Ammon's horn (tissue), 1 donor: ENCODE measurements at places on chromosomes 2 and 18.

GRCh38 chr18:74142252-74142651 is 5.4 kb downstream of the FBXO15 start:
- no peak for DNase-seq

DNA sequence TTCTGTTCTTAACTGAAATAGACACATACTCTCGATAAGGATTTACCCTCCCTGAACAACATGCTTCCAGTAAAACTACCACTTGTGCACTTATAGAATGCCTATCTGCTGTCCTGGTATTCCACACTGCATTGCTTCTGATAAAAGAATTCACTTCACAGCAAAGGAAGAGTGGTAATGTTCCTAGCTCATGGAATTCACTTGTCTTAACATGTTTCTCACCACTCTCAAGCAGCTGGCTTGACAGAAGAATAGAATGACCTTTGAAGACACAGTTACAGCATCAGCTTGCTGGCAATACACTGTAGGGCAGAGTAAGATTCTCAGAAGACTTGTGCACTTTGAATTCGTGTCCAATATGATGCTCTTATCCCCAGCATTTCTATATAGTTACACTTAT is 524.1 kb upstream of the CNTNAP5 start:
- no peak for DNase-seq

- no peak for DNase-seq
These were observed 44.2 kb upstream of the SLC39A10 start for GRCh38 chr2:195612611-195613495.

GRCh38 chr2:56505885-56506284 is 322.1 kb downstream of the CCDC85A start:
- DNase-seq: no peak

DNA sequence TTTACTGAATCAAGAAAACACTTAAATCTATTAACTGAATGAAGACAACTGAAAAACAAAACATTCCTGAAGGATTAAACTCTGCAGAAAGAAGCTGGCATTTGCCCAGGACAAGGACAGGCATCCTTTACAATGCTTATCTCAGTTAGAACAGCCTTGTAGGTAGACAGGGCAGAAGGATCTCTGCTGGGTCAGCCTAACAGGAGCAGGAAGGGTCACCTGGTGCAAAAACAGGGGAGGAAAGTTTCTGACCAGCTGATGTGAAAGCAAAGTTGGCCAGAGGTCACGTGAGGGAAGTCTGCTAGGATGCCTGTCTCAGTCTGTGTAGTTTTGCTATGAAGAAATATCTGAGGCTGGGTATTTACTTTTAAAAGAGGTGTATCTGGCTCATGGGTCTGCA is 348.6 kb downstream of the ANAPC1 start:
- DNase-seq: no peak

- DNase-seq: no peak
These were observed 9.6 kb downstream of the HOXD8 start for GRCh38 chr2:176138923-176139660.

DNA sequence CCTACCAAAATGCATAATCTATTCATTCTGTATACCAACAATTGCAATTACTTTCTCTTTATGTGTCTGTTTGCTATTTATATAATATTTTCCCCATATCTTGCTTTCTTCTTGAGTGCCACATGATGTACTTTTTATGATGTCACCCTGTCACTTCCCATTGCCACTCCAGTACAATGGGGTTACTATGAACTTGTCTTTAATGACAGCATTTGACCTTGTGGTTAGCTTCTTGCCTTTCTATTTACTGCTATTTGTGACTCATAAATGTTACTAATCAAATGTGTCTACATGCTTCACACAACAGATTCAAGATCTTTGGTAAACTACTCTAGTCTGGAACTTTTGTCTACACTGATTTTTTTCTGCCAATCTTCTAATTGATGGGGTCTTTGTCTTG is 486.3 kb downstream of the NR4A2 start:
- DNase-seq: no peak

DNA sequence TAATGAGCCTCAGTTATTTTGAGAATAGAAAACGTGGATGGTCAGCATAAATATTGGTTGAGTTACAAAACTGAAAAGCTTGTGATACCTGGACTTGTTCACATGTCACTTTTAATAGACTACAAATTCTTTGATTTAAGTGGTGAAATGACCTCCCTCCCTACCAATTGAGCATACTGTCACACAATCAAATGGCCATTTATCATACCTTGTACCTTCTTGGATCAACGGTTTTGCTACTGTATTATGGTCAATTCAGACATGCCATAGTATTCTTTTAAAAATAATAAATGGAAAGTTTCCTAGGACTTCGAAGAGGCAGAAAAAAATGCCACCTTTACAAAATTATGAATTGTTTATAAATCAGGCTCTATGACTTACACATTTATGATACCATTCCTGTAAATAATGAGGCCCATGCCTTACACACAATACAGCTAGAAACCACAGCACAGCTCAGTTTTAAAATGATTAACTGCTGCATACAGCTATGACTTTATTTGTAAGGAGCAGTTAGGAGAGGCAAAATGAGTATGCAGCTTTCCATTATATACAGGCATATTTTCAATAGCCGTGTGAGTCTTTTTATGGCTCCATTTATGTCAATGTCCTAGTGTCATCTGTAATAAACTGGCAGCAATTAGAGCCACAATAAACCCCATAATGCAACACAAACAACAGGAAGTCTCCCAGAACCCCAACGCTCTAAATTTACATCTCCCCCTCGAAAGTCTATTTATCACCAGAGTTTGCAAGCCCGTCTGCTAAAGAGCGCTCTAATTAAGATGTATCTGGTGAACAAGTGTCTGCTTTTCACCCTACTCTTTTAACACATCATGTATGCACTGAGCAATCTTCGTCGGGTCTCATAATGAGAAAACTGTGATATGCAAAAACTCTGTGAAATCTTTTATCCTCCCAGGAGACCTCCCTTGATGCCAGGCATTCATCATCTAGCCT is 176.1 kb downstream of the ZNF521 start:
- no peak for DNase-seq

DNA sequence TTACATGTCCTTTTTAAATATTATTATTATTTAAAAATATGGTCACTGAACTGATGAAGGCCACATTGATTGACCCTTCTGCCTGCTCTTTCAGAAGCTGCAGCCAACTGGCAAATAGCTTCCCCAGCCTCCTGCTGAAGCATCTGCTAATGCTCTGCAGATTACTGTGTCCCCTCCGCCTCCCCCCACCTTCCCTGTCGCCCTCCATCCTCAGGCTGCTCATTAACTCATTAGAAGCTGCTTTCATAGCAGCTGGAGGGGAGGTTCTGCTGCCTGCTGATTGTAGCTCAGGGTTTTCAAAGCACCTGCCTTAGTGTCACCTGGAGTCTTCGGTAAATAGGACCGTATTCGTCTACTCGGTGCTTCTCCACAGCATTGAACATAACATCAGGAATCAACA is 24.8 kb upstream of the LMAN1 start:
- no peak for DNase-seq

GRCh38 chr2:10019174-10019573 is 24.2 kb upstream of the KLF11 start:
- DNase-seq: no peak

GRCh38 chr18:11215216-11215615 is 65.8 kb upstream of the PIEZO2 start:
- peak; percentile 51 for DNase-seq

GRCh38 chr2:164816046-164816445 is 25.6 kb downstream of the COBLL1 start:
- DNase-seq: no peak

DNA sequence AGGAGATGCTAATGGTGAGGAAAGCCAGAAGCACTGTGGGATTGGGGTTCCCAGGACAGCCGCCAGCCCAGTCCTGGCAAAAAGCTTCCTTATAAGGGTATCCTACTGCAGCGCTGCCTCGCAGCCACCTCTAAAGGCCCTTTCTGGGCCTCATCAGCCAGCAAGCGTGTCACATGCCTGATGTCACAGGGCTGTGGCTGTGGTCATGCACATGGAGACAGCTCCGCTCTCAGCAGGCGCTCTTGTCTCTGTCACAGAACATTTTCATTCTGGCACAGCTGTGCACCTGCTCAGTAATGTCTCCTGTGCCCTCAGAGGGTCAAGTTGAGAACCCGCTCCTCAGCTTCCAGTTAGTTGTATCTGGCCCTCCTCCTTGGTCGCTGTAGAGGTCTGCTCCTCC is 17.7 kb upstream of the MAL start:
- peak; percentile 74 for DNase-seq

- peak; percentile 31 for DNase-seq
These were observed 901 bp downstream of the WDFY1 start for GRCh38 chr2:223944166-223944702.

DNA sequence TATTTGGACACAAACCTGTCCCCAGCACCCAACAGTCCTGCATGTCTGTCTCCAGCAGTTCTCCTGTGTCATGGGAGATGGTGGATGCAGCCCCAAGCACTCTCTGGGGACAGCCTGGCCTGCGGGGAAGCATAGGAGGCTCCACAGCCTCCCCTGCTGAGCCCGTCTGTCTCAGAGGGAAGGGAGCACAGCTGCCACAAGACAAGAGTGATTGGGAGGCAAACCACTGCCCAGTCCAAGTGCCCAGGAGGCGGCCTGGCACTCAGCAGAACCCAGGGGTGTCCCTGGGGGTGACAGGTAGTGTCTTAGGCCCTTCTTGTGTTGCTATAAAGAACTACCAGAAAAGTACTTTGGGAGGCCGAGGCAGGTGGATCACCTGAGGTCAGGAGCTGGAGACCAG is 211.2 kb upstream of the MYT1L start:
- no peak for DNase-seq

GRCh38 chr2:72036595-72036994 is 111.1 kb downstream of the CYP26B1 start:
- DNase-seq: no peak

- DNase-seq: no peak
These were observed 45.4 kb downstream of the GORASP2 start for GRCh38 chr2:170974304-170974993.

DNA sequence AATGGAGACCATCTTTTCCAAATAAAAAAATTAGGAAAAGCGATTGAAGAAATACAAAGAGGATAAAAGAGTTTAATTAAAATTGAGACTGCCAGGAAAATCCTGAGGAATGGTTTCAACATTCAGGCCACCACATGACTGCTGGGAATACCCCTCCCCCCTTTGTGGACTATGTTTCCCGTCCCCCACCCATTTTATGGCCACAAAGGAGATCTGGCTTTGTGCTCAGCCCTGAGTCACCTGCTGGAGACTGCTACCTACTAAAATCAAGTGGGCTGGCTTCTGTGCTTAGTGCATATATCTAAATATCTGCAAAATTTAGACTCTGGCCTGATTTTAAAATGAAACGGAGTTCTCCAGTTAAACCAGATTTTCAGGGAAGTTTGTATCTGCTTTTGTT is 10.1 kb downstream of the RND3 start:
- DNase-seq: no peak

GRCh38 chr2:9074930-9075329 is 71.4 kb upstream of the MBOAT2 start:
- DNase-seq: no peak

GRCh38 chr18:9419956-9420631 is 55.2 kb upstream of the RALBP1 start:
- no peak for DNase-seq

DNA sequence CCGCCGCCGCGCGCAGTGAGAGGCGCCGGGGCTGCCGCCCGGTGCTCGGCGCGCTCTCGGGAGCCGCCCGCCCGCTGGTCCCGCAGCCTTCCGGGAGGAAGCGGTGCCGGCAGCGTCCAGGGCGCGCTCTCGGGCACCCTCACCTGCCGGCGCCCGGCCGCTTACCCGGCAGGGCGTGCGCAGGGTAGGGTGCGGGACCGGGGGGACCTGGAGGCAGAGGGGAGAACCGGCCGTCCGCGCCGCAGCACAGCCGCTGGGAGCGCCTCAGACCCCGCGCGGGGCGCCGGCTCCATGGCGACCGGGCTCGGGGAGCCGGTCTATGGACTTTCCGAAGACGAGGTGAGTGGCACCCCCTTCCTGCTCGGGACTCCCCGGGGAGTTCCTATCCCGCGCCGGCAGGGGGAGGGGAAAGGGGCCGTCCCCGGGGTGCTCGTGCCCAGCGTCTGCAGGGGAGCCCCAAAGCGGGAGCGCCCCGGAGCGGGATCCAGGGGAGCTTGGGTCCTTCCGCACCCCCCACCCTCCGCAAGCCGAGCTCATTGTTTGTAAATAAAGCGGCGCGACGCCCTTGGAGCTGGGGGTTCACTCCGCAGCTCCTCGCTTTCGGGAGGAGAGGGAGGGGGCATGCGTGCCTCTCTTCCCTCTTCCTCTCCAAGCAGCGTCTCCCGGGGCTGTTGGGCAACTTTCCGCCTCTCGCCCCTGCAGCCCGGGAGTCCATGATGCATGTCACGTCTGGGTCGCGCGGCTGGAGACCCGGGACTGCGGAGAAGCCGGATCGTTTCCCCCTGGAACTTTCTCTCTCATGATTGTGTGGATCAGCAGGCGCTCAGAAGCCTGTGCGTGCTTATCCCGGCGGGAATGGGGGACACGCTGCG is 580 bp downstream of the NEDD4L start:
- DNase-seq: peak; percentile 63

DNA sequence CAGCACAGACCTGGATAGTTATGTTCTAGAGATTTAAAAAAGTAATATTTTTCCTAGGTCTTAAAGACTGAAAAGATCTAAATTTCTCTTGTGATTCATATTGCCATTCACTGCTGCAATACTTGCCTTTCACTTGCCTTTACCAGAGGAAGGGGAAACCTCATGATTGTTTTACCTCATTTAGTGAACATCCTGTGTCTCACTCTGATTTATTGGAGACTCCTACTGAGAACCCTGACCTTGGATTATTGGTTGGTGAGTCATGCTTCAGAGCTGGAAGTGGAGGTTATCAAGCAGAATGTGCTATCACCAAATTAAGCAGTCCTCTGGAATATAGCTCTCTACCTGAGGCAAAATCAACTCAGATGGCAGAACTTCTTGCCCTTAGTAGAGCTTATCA is 500.5 kb downstream of the TSN start:
- DNase-seq: no peak

- DNase-seq: no peak
These were observed 14.1 kb upstream of the CNNM3 start for GRCh38 chr2:96801786-96802595.

DNA sequence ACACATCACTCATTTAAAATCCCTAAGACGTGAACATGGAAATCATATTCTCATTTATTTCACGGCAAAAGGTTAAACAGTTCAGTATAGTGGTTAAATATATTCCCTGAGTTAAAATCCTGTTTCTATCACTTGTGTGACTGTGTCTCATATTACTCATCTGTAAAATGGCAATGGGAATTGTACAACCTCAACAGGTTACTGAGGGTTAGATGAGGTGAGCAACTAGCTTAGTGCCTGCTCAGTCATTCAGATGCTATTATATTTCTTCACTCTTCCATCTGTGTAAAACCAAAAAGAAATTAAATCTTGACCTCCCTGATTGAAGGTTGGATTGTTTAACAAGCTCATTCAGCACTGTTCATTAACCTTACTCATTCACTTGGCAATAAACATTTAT is 212.4 kb upstream of the STK17B start:
- no peak for DNase-seq
